ENCODE measurements at places on chromosomes 5 and 9.

GRCh38 chr9:131260751-131261452, 15.4 kb downstream of the FAM78A start:
- DNase-seq, result no peak

- no peak for DNase-seq
Measured at GRCh38 chr5:167381457-167381856, 910.0 kb upstream of the WWC1 start.

GRCh38 chr5:80978772-80979317, 18.7 kb downstream of the RASGRF2 start:
- no peak for DNase-seq

- no peak for DNase-seq
Measured at GRCh38 chr5:133664422-133664821, 52.1 kb upstream of the FSTL4 start.

DNA sequence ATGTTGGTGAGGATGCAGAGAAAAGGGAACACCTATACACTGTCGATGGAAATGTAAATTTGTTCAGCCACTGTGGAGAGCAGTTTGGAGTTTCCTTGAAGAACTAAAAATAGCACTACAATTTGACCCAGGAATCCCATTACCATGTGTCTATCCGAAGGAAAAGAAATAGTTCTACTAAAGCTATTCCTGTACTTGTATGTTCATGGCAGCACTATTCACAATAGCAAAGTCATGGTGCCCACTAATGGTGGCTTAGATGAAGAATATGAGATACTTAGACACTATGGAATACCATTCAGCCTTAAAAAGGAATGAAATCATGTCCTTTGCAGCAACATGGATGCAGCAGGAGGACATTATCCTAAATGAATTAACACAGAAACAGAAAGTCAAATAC, 50.2 kb upstream of the CAST start:
- no peak for DNase-seq

GRCh38 chr5:134577022-134577795, 51.7 kb downstream of the JADE2 start:
- DNase-seq, result no peak

- no peak for DNase-seq
Measured at GRCh38 chr5:152527358-152528052, 122.4 kb upstream of the NMUR2 start.

DNA sequence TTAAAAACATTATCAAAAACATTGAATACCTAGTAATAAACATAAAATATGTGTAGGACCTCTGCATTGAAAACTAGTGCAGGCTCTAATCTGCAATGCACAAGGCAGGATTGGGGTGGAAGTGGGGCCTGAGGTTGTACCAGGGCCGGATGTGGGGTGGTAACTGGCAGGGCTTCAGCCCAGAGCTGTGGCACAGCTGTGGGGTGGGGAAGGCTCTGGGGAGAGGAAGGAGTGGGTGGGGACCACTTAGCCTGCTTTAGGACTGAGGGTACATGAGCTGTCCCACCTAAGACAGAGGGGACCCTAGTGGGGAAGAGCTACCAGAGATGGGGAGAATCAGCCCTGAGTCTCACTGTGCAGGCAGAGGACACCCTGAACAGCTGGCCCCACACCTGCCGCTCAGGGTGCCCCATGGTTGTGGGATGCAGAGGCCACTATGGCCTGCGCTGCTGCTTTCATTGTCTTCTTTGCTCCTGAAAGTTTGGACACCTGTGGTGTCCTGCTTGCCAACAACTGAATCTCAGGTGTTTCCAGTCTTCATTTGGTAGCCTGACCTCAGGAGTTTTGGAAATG, 311.4 kb downstream of the TLE4 start:
- no peak for DNase-seq

DNA sequence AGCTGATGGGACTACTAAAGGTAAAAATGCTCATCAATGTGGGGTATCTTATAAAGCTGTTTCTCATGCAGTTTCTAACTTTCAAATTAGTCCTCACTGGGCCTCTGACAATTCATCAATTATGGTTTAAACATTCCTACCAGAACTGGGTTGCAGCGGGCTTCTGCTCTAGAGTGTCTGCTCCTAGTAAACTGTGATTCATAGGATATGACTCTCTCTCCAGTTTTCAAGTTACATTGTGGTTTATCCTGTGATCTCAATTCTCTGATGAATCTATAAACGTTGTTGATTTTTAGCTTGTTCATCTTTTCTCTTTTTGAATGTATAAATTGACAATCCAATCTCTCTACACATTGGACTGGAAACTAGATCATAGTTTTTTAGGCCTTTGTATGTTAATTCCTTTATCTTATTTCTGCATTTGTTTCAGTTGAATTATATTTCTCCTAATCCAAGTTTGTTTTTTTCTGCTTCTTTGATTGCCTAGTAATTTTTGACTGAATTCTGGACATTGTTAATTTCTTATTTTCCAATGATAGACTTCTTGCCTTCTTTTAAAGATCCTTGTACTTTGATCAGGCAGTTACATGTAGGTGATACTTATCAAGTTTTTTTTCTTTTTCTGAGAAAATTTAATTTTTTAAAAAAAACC, 822.6 kb downstream of the TLE1 start:
- no peak for DNase-seq

DNA sequence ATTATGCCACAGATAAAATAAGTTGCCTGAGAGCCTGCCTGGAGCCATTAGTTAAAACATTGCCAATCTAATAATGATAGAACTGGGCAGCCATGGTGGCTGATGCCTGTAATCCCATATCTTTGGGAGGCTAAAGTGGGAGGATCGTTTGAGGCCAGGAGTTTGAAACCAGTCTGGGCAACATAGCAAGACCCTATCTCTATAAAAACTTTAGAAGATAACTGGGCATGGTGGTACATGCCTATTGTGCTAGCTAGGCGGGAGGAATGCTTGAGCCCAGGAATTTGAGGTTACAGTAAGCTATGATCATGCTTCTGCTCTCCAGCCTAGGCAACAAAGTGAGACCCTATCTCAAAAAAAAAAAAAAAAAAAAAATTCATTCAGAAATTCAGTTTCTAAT, 52.6 kb downstream of the RAI14 start:
- no peak for DNase-seq

- DNase-seq, result no peak
Measured at GRCh38 chr5:33639474-33639873, 198.7 kb downstream of the TARS1 start.

DNA sequence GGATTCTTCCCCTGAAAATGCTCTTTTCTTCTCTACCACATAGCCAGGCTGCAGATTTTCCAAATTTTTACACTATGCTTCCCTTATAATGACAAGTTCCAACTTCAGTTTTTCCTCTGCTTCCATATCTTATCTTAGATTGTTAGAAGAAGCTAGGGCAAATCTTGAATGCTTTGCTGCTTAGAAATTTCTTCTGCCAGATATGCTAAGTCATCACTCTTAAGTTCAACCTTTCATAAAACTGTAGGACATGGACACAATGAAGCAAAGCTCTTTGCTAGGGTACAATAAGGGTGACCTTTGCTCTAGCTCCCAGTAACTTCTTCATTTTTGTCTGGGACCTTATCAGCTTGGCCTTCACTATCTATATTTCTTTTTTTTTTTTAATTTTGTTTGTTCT, 88.7 kb downstream of the NXNL2 start:
- no peak for DNase-seq

DNA sequence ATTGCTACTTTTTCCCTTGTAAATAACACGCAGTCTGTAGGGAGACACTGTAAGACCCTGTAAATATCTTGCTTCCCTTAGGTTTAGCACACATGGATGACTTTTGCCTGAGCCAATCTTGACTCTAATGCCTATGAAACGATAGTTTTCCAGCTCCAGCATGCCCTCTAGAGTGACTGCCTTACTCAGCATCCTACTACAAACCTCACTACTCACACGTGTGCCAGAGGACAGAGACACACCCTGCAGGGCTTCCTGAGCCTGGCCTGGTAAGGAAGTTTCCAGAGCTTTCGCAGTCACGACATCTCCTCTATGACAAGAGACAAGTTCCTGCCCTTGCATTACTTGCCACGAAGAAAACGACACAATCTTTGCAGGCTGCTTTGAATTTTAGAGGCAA, 138.1 kb downstream of the ATPSCKMT start:
- DNase-seq, result no peak

- no peak for DNase-seq
Measured at GRCh38 chr9:88777498-88778312, 213.6 kb upstream of the S1PR3 start.

- no peak for DNase-seq
Measured at GRCh38 chr9:113964495-113965170, 88.5 kb downstream of the ZNF618 start.

DNA sequence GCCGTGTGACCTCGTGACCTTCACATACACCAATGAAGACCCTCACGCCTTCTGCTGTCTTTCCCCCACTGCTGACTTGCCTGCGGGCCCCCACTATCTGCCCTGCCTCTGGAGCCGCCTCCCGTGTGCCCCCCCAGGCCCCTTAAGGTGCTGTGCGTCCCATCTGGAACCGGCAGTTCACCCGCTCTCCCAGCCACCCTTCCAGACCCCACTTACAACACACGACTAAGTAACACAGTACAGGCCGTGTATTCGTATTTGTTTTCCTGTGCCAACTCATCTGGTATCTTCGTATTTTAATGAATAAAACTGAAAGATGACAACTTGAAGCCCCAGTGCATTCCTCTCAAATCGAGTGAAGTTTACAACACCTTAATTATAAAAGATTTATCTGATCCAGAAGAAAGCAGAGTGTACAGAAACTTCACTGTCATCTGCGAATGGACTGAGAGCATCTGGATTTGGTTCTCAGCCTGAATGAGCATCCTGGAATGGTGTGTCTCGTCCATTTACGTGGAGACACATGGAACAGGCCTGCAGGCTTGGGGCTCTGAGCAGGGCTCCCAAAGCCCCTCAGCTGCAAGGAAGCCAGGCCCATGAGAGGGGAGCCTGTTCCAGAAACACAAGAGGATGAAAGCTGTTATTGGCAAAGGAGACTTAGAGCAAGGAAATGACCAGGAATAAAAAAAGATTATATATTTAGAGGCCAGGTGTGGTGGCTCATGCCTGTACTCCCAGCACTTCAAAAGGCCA, 21.9 kb upstream of the TERT start:
- no peak for DNase-seq

Data from stimulated activated CD4-positive, alpha-beta T cell treated with anti-CD3 and anti-CD28 coated beads, Interleukin-15, amount 100 ng/mL, for 48 hours (primary cell).